Stimulated activated CD4-positive, alpha-beta T cell treated with anti-CD3 and anti-CD28 coated beads, Interleukin-1b, Interleukin-23, amount 100 ng/mL, for 1 hour (primary cell): ENCODE measurements at places on chromosomes 3 and 15.
A peak's percentile ranks its signal among the peaks of the same experiment; 100 is the strongest.

- no peak for DNase-seq
Observed at GRCh38 chr3:168813225-168813802, 717.6 kb upstream of the GOLIM4 start.

DNA sequence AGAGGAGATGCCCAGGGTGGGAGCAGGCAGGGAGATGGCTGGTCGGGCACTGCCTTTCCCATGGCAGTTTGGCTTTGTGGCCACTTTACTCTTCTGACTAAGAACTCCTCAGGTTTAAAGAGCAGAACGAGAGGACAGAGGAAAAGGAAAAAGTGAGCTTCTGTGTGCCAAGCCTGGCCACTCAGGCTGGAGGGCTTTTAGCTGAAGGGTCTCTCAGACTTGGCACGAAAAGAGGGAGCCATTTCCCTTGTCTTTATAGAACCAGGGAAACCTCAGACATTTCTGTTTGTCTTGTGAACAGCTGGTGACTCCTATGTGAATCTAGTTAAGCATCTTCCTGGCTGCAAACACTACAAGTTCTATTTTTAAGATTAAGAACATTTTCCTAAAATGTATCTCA is 23.3 kb upstream of the PSMD6 start:
- DNase-seq, result no peak

- DNase-seq, result no peak
Observed at GRCh38 chr3:151467069-151467468, 6.2 kb upstream of the IGSF10 start.

GRCh38 chr15:77510066-77511057 is 89.7 kb downstream of the HMG20A start:
- no peak for DNase-seq

- peak; percentile 17 for DNase-seq
Observed at GRCh38 chr3:51024765-51025632, 350.3 kb downstream of the DOCK3 start.

GRCh38 chr3:72427624-72428023 is 420.6 kb downstream of the SHQ1 start:
- DNase-seq, result no peak

- no peak for DNase-seq
Observed at GRCh38 chr3:2156244-2156847, 57.7 kb downstream of the CNTN4 start.

GRCh38 chr3:4532535-4533112 is 39.5 kb downstream of the ITPR1 start:
- DNase-seq, result no peak

- no peak for DNase-seq
Observed at GRCh38 chr15:63918317-63918672, 84.5 kb upstream of the HERC1 start.

GRCh38 chr15:98628216-98628615 is 20.1 kb upstream of the IGF1R start:
- no peak for DNase-seq

- DNase-seq, result no peak
Observed at GRCh38 chr3:37773471-37773870, 88.2 kb upstream of the CTDSPL start.

GRCh38 chr3:70805061-70805889 is 492.8 kb upstream of the MDFIC2 start:
- no peak for DNase-seq

GRCh38 chr15:57388464-57388863 is 12.2 kb downstream of the CGNL1 start:
- no peak for DNase-seq

DNA sequence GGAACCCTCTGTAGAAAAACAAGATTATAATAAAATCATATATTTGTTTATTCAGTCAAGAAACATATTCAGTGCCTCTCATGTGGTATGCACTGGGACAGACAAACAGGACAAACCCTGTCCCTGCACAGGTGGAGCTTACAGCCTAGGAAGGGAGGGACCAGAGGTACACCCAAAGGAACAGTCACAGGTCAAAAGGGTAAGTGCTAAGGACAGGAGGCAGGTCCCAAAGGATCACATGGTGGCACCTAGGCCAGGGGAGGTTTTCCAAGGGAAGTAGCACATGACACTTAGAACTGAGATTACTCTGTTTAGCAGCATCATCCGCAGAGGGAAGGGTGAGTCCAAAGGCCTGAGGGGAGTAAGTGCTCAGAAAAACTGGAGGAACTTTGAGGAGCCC is 254.4 kb upstream of the ARRDC4 start:
- DNase-seq, result no peak

DNA sequence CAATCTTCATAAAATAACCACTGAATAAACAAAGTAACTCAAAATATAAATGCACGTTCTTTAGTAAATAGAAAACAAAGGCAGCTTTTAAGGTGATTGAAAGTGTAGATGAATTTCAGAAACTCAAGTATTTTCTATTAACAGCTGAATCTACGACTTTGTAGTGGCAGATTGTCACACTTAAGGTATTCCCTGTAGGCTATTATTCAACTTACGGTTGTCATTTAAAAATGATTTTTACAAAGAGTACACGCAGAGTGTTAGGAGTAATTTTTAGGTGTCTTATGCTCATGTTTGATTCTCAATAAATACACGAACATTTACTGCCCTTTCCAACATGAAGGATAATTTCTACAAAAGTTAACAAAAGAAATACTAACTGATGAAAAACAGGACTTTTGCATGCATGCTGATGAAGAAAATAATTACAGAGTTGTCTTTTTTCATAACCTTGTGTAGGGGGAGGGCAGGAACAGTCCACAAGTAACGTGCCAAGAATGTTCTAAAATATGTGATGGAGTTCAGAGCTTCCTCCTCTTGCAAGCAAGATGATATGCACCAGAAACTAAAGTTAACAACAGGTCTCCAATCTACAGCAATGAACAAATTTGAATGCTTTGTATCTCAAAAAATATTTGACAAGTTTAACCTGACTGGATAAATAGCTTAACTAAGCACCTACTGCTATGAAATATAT is 16.7 kb downstream of the DCBLD2 start:
- no peak for DNase-seq

DNA sequence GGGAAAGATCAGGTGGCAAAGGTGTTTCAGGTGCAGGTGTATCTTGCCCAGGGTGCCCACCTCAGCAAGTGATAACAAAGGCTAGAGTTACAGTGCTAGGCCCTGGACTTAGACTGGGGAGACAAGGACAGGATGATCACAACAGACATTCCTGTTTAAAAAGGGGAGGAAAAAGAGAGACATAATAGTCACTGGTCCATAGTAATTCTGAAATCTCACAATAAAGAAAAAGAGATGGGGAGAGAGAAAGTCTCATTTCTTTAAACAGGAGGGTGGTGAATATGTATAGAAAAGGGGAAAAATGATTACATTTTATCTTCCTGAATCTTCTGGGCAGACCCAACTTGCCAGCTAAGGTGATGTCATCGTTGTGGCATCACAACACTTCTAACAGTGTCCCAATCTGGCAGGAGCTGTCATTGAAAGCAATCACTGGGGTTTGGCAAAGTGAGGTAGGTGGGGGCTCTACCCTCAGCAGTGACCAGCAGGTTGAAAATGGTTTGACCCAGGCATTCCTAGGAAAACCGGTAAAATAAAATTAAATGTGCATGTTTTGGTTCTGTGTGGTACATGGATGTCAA is 99.5 kb downstream of the ZNF621 start:
- no peak for DNase-seq

DNA sequence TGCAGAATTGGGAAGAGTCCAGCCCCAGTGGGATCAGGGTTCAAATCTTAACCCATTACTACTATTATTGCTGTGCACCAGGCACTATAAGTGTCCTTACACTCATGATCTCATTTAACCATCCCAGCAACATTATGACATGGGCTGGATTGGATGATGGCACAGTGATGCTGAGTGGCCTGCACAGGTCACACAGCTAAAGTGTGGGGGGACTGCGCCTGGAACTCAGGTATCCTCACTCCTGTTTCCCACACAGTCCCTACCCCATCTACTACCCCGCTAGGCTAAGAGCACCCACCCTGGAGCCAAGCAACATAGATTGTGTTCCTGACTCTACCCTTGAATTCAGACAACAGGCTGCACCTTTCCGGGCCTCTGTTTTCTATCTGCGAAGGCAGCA is 16.0 kb downstream of the WNT5A start:
- DNase-seq, result no peak

- DNase-seq, result no peak
Observed at GRCh38 chr15:43241100-43241499, 20.3 kb upstream of the EPB42 start.

DNA sequence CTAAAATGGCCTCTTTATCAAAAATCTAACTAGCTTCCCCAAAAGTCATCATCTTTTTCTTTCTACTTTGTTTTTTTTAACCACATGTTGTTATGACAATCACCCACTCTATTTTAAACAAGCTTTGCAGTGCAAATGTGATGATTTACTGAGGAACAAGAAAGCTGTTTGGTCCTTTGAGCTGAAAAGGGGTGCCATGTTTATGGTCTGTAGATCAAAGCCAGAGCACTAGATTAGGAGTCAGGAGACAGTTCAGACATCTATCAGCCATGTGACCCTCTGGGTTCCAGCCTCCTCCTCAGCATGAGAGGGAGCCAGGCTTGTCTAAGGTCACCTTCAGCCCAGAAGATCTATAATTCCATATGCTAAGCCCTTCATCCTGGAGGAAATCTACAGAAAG is 65.9 kb downstream of the RPL22L1 start:
- no peak for DNase-seq

GRCh38 chr3:122794779-122795673 is at the start of gene SLC49A4:
TSS of gene SLC49A4 (plus strand) at chr3:122795069. CDS start at chr3:122795193, 124 bp downstream.
- peak; percentile 44 for DNase-seq

DNA sequence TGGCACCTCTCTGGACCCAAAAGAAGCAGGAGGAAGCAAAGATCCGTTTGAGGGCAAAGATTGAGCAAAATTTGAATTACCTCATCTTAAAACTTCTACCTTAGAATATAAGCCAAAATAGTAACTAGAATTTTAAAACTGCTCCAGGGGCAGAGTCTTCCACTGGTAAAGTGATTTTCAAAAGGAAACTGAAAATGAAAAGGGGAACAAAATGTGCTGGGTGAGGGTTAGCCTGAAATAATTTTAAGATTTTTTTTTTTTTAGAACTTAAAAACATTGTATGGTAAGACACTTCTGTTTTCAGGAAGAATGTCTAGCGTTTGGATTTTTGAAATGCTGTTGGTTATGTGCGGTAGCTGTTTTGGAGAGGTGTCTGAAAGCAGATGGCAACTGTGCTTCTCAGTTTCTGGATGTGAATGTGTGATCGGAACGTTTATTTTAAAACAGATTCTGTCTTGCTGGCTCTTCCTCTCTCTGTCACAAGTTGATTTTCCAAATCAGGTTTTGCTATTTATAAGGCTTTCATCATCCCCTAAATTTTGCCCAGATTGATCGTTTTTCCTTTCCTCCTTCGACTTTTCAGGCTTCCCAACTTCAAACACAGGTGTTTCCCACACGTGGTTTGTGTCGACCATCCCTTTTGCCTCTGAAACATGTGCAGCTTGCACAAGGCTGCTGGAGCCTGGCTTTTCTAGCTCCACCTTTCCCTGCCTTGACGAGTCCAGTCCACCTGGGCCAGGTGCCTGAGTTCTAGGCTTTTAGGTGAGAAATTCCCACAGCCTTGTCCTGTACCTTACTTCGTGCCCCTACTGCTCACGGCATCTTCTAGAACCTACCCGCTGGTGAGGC is 3.3 kb downstream of the LRRK1 start:
- no peak for DNase-seq

- no peak for DNase-seq
Observed at GRCh38 chr3:156434921-156435320, 120.0 kb downstream of the SSR3 start.

DNA sequence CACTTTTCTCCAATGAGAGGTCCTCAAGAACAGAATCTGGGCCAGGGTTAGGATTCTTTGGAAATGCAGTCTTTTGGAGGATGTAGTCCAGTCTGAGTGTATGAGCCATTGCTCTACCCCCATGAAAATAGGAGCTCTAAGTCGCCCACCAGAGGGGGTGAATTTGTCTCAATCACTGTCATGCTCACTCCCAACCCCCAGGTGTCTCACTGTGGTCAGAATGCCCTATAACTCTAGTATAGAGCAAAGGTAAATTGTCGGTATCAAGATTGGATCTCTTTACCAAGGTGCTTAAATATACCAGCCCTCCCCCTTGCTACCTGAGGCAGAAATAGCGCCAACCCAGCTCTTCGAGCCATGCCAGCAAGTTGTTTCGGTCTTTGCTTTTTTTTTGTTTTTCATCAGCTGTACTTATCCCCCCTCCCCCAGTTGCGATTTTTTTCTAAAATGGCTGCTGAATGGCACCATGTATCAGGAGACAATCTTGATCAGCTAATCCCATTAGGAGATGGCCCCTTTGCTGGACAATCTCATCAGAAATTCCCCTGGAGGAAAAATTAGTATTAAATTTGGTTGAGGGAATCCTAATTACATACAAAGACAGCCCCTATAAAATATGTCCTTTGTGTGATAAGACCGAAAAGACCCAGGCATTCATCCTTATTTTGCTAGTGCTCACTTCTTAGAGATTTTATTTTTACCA is 130.7 kb downstream of the EBLN2 start:
- DNase-seq, result no peak

- DNase-seq, result no peak
Observed at GRCh38 chr3:52294320-52295150, 6.9 kb downstream of the GLYCTK start.

- DNase-seq, result no peak
Observed at GRCh38 chr3:113659101-113659541, 37.3 kb downstream of the USF3 start.

- no peak for DNase-seq
Observed at GRCh38 chr15:33182926-33183325, 11.6 kb downstream of the FMN1 start.

GRCh38 chr15:33204926-33205325 is 10.4 kb upstream of the FMN1 start:
- no peak for DNase-seq

DNA sequence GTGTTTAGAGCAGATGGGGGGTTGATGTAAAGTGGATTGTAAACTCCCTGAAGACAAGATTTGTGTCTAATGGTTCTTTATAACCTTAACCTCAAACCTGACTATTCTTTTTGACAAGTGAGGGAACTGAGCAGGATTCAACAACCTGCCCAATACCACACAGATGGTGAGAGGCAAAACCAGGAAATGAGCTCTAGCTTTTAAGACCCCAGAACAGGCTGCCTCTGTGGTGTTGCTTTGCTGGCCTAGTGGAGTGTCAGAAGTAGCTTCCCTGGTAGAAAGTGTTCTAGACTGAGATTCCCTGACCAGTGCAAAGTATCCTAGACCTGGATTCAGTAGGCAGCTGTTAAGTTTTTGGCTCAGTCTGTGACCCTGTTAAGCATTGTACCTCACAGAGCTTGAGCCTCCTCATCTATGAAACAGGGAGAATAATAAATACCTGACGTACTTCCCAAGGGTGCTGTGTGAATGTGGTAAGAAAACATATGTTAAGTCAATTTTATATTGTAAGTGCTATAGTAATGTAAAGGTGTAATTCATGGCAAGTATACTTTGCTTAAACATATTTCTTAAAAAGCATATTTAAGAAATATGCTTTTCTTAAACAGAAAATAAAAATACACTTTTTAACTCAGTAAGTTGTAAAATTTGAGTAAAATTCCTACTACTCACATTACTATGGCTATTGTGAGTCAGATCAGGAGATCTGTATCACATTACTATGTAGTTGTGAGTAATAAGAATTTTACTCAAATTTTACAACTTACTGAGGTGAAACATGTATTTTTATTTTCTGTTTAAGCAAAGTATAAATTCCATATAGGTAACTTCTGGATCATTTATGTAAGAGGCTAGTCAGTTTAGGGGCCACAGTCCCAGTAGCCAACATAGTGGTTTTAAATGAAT is 8.8 kb downstream of the GPR87 start:
- DNase-seq, result no peak
